CD4-positive, alpha-beta T cell treated with Interleukin-21 for 1 hour (primary cell): ENCODE measurements at places on chromosomes 1 and 21.
A peak's percentile ranks its signal among the peaks of the same experiment; 100 is the strongest.

DNA sequence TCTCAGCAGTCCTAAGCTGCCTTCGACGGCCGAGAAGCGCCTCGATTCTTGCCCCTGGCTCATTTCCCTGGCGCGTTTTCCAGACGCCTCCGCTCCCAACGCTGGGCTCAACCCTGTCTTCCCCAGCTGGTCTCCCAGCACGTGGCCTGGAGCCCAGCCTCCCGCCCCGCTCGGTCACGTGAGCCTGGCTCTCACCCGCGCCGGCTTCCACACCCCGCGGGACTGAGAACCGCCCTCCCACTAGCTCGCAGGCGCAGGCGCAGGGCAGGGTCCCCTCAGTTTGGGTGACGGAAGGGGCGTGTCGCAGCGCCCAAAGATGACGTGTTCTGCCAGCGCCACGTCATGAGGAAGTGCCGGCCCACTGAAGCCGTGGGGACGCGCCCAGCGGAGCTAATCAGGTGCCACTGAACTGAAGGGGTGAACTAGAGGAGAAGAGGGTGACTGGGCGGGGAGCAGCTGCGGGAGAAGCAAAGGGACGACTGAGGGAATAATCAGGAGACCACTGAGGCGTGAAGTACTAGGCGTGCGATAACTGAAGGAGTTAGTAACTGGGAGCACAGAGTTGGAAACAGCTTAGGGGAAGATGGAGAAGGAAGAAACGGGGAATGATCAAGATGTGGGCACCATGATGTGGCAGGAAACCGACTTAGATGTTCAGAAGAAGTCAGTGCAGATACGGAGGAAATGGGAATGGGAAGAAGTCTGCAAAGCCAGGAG, at the start of gene DHDDS:
Gene DHDDS (plus strand): TSS at position 343 of the 717 bp plus-strand sequence. CDS start 625 bp downstream, outside the sequence.
- DNase-seq = peak; percentile 98

DNA sequence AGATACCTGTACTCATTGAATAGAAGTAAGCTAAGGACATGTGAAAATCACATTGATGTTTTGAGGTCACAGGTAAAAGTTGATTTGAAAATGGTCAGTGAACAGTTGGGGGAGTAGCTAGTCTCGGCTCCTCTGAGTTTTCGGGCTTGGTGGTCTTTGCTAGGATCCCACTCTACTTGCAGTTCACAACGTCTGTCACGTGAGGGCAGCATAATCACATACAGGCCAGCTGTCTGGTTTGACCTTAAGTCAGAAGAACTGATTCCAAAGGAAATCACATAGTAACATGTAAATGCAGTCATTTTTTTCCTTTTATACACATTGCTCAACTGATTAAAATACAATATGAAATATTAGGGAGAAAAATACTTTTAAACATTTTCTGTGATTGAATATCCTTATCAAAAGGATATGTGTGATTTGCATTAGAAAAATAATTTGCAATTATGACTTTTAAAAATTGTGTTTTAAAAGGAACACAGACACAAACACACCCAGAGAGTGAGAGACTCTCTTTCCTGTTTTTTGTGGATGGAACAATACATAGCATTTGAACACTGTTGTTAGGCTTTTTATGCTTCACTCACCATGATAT, 21.8 kb upstream of the PDC start:
- peak; percentile 26 for DNase-seq

DNA sequence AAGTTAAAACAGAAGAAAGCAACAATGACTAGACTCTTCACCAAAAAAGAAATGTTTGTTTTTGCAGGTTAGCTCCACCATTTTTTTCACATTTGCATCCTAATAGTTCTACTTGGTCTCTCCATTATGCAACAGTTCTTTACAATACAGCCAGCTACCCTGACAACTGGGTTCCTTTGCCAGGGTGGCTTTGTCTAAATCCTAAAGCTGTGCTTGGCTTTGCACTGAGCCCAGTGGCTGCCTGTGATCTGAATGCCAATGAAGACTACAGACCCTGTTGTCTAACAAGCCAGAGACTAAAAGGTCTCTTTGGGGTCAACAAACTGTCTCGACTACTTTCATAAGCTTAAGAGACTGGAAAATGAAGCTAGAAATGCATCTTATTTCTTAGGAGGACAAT, 112.0 kb downstream of the AKT3 start:
- no peak for DNase-seq

- no peak for DNase-seq
These were observed 15.5 kb downstream of the FYB2 start for GRCh38 chr1:56803561-56804156.

- no peak for DNase-seq
These were observed at the start of gene KLHDC8A for GRCh38 chr1:205356440-205357139. Gene KLHDC8A (minus strand): TSS chr1:205356922. CDS start chr1:205343604, 13,318 bp downstream.

DNA sequence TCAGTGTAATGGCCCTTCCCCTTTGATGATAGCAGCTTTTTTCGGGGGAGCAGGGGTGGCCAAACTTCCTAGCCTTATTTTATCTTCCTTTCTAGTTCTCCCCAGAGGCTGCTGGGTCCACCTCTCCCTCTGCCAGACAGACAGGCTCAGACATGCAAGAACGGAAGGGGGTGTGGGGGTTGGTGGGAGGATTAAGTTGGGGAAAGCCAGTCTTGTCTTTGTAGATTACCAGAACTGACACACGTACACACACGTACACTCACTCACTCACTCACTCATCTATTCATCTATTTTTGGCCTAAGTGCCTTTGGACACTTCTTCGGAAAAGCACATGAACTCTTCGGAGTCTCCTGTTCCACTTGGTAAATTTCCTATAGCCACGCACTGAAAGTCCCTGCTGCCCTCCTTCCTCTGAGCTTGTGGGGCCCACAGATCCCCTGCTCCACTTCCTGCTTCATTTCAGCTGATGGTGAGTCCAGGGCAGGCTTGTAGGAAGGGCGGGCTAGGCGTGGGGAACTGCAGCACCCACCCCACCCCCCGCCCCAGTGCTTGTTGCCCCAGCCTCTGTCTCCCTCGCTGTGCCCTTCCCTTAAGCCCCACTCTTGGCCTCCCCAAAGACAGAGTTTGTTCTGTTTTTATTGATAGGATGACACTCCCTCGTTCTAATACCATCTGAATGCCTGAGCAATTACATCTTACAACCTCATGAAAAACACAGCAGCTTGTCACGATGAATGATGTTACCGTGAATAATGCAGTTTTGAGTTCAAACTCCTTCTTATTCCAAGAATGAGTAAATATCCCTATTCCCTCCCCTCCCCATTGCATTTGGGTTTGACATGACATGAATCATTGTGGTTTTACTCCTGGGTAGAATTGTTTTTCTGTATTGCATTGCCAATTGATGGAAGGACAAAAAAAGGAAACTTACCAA, 60.7 kb upstream of the ATP5PO start:
- peak; percentile 74 for DNase-seq

- DNase-seq = no peak
These were observed 88.3 kb upstream of the TNFSF4 start for GRCh38 chr1:173295391-173295790.

DNA sequence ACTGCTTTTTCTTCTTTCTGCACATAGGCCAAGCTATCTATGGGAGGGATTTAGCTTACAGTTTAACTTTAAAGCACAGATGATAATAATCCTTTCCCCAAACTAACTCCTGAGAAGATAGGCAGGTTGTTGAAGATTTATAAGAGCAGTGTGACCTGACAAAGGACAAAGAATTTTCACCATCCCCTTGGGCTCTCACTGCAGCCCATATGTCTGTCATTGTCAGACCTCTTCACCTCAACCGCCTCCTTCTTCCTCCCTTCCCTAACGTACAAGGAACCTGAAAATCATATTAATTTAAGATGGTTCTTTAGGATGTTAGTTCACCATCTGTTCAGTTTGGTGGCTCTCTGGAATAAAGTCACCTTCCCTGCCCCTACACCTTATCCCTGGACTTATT, 5.0 kb downstream of the RNU1-2 start:
- no peak for DNase-seq

DNA sequence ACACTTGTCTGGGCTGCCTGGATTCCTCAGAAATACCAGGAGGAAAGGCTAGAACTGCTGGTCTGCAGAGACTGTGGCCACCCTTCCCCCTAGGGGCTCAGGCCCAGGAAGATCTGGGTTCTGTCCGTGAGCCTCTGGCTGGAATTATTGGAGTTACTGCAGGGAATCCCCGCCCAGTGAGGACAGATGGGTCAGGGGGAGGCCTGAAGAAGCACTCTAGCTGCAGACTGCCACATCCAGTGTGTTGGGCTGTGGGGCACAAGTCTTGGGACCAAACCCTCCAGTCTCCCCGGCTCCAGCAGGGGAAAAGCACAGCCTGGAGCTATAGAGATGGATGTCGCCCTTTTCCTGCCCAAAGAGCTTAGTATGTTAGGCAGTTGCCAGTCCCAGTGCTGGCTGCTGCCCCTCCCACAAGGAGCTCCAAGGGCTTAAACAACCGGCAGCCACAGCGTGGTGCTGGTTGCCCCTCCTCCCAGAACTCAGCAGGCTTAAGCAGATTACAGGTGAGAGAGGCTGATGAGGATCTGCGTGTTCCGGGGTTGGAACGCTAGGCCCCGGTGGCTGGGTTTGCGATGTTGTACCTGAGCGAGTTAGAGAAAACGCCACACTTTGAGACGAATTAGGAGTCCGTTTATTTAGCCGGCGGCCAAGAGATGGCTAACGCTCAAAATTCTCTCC, 255.5 kb upstream of the LRRC7 start:
- DNase-seq = no peak

DNA sequence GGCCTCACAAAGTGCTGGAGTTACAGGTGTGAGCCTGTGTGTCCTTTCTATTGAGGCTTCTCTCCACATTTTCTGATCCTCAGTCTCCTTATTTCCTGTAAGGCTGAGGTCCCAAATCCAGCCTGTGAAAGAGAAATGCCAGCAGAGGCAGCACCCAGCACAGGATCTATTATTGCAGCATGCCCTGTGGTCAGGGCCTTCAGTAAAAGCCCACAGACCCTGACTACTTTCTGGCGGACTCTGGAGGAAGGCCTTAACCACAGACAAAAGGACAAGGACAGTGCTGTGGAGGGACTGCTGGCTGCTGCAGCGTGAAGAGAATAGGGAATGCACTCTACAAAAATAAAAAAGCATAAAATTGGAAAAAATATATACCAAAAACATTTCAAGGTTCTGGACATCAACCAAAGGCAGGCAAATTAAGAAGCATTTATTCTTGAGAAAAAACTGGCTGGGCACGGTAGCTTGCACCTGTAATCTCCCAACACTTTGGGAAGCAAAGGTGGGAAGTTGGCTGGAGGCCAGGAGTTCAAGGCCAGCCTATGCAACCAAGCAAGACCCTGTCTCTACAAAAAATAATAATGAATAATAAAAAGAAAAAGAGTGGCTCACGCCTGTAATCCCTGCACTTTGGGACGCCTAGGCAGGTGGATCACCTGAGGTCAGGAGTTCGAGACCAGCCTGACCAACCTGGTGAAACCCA, 9.4 kb upstream of the PGD start:
- no peak for DNase-seq

DNA sequence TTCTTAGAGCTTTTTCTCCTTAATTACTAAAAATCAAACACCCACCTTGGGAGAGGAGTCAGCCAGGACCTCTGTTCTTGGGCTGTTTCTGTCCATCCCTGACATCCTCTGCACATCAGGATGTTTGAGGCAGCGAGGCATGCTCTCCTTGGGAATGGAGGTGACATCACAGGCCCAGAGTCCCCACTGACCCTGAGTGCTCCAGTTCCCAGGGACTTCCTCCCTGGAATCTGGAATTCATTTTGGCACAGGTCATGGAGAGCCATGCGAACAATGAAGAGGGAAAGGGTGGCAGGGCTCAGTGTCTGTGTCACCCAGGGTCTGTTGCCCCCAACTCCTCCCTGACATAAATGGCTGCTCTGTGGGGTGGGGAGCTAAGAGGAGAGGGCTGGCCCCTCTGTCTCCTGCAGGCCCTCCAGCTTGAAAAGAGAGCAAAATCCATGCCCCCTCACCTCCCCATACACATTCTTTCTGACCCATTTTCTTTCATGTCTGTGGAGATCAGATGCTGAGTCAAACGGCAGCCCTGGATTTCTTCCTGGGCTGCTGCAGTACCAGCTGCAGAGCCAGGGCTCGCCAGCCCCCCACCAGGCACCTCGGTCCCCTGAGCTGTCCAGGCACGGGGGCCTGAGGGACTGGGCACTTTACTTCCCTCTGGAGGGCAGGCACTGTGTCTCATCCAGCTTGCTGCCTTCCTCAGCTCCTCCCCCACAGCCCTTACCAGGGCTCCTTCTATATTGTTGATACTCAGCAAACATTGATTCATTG, 102.0 kb downstream of the NMNAT2 start:
- no peak for DNase-seq

GRCh38 chr1:8232036-8232757, 85.7 kb upstream of the SLC45A1 start:
- no peak for DNase-seq

- DNase-seq = no peak
These were observed 98.0 kb upstream of the BCAR3 start for GRCh38 chr1:93779540-93780165.

- no peak for DNase-seq
These were observed 86.1 kb downstream of the TGFBR3 start for GRCh38 chr1:91799863-91800262.

GRCh38 chr1:908661-909060, 15.1 kb upstream of the SAMD11 start:
- DNase-seq = no peak

GRCh38 chr21:26587736-26588201, 14.7 kb upstream of the CYYR1 start:
- DNase-seq = no peak

DNA sequence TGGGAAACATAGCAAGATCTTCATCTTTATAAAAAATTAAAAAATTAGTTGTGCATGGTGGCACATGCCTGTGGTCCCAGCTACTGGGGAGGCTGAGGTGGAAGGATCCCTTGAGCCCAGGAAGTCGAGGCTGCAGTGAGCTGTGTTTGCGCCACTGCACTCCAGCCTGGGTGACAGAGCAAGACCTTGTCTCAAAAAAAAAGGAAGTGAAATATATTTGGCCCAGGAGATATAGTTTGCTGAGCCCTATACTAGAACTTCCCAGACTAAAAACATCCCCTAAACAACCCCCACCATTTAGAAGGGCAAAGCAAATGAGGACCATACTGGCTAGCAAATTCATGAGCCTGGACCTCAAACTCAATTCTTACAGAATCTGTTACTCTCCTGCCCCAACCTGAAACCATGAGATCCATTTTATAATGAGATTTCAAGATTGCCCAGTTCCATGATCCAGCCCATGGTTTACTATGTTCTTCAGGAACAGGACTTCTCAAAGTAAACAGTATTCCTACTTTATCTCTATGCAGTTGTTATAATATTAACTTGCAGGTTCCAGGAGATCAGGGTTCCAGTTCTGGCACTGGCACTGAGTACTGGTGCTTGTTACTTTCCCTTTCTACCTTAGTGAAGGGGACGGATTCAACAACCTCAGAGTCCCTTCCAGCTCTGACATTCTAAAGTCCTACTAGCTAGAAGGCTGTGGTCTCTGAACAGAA, 48.9 kb upstream of the TADA1 start:
- no peak for DNase-seq

GRCh38 chr1:89973471-89974127, 21.3 kb upstream of the ZNF326 start:
- no peak for DNase-seq
